Kidney (tissue), 22 donors: ENCODE measurements at places on chromosomes 5 and 9. TPM values are rescaled to one million over a fixed set of nuclear protein-coding genes. Genes with fewer than 3 reads are reported as not detected.

SLC22A4 gene
- total RNA-seq, result 2.4 TPM

DNA sequence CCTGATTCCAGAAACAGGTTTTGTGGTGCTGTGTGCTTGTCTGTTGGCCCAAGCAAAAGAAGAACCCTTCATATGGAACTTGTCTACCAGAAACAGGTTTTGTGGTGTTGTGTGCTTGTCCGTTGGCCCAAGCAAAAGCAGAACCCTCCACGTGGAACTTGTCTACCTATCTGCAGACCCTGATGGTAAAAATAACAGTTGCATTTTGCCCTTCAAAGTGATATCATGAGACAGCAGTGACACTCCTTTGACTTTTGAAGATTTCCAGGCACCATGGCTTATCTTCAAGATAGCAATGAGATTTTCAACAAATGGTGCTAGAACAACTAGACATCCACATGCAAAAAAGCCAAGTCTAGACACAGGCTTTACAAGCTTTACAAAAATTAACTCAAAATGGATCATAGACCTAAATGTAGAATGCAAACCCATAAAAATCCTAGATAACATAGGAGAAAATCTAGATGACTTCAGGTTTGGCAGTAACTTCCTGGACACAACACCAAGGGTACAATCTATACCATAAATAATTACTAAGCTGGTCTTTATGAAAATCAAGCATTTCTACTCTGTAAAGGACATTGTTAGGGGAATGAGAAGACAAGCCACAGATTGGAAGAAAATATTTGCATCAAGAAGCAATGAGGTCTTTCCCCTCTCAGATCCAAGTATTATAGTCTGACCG is 16.8 kb downstream of the MACROH2A1 start:
- no peak for DNase-seq

DNA sequence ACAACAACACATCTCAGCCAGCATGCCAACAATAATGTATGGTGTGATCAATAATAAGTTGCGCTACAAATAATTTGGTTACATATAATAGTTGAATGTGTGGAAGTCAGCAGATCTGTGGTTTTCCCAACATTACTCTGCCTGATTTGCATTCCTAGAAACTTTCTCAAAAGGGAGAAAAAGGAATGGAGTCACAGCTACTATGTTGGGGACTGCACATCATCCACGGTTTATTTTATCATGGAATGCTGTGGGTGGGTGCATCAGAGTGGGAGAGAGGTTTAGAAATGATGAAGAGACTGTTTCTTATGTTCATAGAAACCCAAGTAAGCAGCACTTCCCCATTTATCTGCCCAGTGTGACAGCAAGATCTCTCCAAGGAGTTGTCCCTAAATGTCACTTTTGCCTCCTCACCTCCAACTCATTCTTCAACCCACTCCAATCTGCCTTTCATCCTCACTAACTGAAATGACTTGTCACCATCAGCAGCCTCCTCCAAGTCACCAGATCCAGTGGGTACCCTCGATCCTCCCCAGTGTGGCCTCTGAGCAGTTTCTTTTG is 2.8 kb upstream of the SPOCK1 start:
- DNase-seq, result no peak

DNA sequence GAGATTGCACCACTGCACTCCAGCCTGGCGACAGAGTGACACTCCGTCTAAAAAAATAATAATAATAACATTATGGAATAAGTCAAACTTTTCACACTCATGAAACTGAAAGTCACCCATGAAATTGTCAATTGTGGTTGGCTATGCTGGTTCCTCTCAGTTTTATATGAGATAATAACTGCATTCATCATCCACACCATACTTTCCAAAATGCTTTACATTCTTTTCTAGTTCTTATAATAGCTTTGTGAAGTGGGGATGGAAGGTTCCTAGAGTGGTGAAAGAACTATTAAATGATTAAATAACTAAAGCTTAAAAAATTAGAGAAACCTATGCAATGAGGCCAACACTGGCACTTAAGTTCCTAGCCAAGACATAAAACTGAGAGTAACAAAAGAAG is 12.6 kb upstream of the ASPN start:
- DNase-seq, result no peak

GFRA3 gene
- 0.41 TPM for total RNA-seq

DNA sequence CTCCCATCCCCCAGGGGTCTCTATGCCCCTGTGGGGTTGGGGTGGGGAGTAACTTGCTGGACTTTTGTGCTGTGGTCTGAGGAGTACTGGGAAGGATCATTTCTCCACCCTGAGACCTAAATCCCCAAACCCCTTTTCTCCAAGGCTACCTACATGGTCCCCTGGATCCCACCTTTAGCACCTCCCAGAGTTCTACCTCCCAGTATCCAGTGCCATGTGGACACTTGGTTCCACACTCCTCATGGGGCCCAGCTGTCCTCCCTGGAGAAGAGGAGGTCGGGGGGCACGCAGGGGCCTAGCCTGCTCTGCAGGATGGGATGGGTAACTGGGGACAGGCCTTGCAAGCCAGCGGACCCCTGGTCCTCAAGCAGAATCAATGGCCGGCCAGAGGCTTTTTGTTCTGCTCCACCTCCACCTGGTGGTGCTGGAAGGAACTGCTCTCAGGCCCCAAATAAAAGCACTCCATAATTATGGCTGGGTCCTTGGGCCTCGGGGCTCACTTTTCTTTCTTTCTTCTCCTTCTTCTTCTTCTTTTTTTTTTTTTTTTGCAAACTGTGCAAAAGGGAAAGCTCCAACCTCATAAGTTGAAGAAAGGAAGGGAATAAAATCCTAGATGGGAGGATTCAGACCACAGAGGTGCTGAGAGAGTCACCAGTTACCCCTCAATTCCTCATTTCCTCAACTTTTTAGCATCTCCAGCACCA is 68.4 kb downstream of the PSD2 start:
- DNase-seq, result peak; percentile 73

DNA sequence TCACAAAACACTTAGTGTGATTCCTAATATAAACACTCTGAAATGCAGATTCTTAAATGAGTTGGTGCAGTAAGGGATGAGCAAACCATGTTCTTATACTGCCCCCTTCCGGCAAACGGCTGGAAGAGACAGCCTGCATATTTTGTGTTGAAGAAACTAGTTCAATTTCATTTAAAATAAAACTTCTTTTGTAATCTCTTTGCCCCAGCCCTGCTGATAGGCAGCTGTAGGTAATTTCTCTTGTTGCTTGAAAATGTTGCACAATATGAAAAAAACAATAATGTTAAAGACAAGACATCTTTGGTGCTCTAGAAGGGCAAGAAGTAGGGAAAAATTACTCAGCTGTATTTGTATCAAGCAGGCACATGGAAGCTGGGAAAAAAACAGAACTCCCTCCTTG is 89.7 kb upstream of the CCNG1 start:
- no peak for DNase-seq

DNA sequence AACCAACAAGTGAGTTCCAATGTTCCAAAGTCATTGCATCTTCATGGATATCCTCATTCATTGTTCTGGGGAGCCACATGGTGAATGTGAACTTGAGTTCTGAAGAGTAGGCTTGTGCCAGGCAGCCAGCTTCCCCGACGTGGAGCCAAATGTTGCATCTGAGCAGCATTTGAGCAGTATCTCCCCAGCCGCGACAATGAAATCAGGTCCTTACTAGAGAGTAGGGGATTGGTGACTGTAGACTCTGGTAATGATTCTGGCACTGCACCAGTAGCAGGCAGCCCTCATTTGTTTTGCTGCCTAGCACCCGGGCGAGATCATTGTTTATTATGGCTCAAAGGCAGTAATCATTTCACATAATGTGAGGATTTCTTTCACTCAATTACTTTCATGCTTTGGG is 451.4 kb upstream of the C9orf72 start:
- no peak for DNase-seq

GRCh38 chr5:57499262-57500050 is 16.8 kb upstream of the ACTBL2 start:
- no peak for DNase-seq

GRCh38 chr5:155025895-155026294 is 12.3 kb downstream of the KIF4B start:
- no peak for DNase-seq

- no peak for DNase-seq
Measured at GRCh38 chr5:1553539-1554409, 30.0 kb upstream of the LPCAT1 start.

GRCh38 chr9:11182001-11182400 is 569.2 kb upstream of the PTPRD start:
- no peak for DNase-seq
